ENCODE measurements at places on chromosomes 12 and 14.
A peak's percentile ranks its signal among the peaks of the same experiment; 100 is the strongest.

- no peak for DNase-seq
Measured at GRCh38 chr14:37546621-37547447, 48.2 kb downstream of the FOXA1 start.

- no peak for DNase-seq
Measured at GRCh38 chr14:92215579-92215978, 93.8 kb downstream of the CPSF2 start.

DNA sequence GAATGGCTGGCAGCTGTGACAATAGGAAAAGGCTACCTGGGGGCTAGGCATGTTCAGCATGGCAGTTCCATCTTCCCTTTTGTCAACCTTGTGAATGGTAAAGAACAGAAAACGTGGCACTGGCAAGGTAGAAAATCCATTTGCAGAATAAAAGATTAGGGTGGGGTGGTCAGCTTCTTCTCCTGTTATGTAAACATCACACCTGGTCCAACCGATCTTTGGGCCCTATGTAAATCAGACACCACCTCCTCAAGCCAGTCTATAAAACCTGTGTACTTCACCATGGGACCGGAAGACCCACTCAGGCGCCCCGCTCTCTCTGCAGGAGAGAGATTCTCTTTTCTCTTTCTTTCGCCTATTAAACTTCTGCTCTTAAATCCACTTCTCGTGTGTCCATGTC, 19.6 kb upstream of the TMEM30B start:
- DNase-seq = no peak

- no peak for DNase-seq
Measured at GRCh38 chr14:29503903-29504302, 423.7 kb downstream of the PRKD1 start.

DNA sequence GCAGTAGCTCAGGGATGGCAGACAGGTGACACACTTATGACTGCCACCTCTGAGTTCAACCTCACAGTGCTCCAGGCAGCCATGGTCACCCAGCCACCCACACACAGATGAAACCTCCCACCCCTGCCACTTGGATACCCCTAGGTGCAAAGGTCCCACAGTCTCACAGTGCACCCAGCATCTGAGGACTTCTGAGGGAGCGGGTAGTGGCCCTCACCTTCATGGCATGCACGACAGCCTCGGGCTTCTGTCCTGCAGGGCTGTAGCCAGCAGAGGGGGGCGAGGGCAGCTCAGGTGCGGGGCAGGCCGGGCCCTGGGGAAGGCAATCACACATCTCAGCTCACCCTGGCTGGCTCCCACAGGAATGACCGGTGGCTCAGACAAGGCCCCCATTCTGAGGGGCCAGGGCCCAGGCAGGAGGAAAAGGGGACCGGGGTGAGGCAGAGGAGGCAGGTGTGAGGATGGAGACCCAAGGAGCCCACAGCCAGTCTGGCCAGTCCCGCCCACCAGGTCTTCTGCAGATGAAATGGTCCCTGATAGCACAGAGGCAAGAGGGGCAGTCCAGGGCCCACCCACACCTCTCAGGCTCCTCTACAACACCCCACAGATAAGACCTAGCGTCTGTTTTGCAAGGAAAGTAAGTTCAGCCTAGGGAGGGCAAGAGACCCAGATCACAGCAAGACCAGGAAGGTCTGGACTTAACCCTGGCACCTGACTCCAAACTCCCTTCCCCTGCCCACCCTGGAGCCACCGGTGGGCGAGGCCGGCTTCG, 35.8 kb downstream of the CCNK start:
- DNase-seq = no peak

DNA sequence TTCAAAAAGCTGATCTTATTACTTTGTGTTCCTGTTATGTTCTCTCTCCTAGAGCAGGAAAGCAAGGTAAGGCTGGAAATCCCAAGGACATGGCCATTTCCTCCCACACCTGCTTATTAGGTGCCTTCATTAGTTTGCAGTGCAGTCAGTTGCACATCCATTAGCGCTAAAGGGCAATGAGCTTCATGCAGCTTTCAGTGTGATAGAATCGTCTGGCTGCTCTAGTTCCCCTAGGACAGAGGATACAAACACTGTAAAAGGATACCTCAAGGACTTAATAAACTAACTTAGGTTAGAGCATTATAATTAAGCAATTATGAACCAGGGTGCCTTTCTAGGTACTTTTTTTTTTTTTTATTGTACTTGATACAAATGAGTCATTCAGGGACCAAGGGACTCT, 21.1 kb downstream of the TMEM117 start:
- no peak for DNase-seq

DNA sequence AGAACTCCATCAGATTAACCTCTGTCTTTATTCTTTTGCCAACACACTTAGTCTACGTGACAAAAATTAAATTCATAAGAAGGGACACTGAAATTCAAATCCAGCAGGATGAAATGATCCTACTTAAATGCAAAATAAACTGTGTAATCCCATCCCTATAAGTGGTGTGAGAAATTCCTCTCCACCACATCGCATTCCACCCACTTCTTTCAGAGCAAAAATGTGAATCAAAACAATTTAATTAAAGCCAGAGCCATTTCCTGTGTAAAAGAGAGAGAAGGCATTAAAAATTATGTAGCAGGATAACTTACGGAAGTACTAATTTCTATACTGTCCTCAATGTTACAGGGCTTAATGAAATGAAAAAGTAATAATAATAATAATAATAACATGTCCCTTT, 844.3 kb downstream of the GALC start:
- no peak for DNase-seq

- DNase-seq = no peak
Measured at GRCh38 chr14:63662776-63663175, 21.1 kb upstream of the WDR89 start.

DNA sequence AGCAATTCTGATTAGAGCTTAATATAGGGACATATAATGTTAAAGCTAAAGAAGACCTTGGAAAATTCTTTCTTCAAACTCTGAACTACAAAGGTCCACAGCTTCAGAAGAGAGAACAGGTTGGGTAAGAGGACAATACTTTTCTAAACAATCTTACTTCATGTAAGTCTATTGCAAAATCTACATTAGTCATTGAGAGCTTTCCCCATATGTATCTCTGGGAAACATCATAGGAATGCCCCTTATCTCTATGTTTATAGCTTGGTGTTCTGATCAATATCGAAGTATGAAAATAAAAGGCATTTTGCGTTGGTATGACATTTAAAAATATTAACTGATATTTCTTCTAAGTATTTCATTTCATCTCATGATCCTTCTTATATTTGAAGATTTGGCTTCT, 962.6 kb downstream of the AACS start:
- no peak for DNase-seq

- DNase-seq = peak; percentile 7
Measured at GRCh38 chr12:127677537-127678131, 589.3 kb upstream of the TMEM132C start.

- DNase-seq = no peak
Measured at GRCh38 chr12:50901685-50902113, 50.6 kb upstream of the HIGD1C start.

- no peak for DNase-seq
Measured at GRCh38 chr14:68286667-68287066, 467.1 kb downstream of the RAD51B start.

- no peak for DNase-seq
Measured at GRCh38 chr12:89264837-89265236, 87.5 kb downstream of the DUSP6 start.

GRCh38 chr12:102722147-102722546, 194.9 kb downstream of the PAH start:
- no peak for DNase-seq

- no peak for DNase-seq
Measured at GRCh38 chr12:12138203-12139154, 67.7 kb downstream of the BCL2L14 start.

DNA sequence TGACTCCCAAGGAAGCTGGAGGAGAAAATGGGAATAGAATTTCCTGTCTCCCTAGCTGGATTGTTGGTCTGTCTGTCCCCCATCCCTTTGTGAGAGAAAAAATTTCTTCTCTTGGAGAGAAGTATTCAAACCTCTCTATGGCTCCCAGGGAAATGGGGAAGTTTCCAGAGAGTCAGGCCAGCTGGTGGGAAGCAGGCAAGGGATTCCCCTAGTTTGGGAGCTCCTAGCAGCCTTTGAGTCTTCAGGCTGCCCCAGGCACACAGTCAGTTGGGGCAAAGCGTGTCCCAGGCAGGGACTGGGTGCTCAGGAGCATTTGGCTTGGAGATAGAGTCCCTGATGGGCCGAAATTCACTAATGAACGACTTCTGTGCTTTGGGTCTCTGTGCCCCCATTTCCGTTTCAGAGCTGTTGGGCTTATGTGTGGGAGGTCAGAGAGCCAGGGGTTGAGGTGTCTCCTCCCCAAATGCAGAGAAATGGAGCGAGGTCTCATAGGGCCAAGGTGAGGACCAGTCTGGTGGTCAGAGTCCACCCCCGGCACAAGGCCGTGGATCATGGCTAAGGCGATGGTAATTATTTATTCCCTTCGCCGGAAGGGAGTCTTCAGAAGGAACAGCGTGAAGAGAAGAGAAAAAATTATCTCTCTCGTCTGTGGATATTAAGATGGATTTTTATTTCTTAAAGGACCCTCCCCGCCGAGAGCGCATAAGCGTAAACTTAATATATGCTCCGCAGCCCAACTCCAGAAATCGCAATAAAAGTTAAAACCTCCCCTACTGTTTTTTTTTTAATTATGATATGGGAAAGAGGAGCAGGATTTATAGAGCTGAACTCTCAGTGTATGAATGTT, 6.6 kb upstream of the HOXC9 start:
- DNase-seq = no peak

GRCh38 chr12:86663716-86664115, 407.5 kb upstream of the MGAT4C start:
- no peak for DNase-seq

DNA sequence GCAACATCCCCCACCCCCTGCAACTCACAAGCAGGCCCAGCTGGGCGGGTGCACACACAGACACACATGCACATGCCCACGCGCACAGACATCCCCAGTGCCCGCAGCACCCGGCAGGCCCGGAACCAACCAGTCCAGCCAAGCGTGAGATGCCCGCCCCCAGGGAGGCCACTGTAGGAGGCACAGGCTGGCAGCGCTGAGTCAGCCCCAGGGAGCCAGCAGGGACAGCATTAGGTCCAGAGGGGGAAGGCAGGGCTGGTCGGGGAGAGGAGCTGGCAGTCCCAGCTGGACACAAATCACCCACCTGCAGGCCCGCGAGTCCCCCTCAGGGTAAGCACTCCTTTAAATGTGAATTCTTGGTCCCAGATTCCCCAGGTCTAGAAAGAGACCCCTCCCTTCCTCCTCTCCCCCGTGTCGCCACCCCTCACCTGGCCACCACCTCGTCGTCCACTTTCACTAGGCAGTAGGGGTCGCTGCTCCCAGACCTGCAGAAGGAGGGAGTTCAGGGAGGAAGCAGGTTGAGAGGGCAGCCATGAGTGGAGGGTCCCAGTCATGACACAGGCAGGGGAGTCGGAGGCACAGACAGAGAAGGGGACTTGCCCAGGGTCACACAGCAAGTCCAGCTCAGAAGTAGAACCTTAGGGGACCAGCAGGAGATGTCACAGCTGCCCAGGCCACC, 5.0 kb downstream of the RASAL1 start:
- DNase-seq = no peak

- DNase-seq = no peak
Measured at GRCh38 chr12:62692884-62693283, 226.3 kb downstream of the MON2 start.

DNA sequence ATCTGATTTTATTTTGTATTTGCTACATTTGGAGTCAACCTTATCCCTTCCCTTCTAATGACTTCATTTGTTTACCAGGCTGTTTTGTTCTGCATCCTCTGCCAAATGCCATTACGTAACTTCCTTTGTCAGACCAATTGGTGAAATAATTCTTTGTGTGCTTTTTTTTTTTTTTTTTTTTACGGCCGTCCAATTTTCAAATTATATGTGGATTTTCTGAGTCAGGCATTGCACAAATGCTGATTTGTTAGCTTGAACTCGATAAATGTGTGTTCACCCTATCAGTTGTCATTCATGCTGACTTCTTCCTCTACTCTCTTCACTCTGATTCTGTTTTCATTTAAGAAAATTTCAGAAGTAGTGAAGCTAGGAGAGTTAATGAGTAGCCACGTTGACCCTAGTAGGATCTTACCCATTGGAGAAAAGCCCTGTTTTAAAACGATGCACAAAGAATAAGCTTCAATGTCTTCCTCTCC, 386.2 kb downstream of the DIO2 start:
- no peak for DNase-seq

- DNase-seq = no peak
Measured at GRCh38 chr12:46382408-46382963, 9.9 kb upstream of the SLC38A2 start.

GRCh38 chr14:100160534-100160916, 1.1 kb upstream of the DEGS2 start:
- DNase-seq = no peak

DNA sequence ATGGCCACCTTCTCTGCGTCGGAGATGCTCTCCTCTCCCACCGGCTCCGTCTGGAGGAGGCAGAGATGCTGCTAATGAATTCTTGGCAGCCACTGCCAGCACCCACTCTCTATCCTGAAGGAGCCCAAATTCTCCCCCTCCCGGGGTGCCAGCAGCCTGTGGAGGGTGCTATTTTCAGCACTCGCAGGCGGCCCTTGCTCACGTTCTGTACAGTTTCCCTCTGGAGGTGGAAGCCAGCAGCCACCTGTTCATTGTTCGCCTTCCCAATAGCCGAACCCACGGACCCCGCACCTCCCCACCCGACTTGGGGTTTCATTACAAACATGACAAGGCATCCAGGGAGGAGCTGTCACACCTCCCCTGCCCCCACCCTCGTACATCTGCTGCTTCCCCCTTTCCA, 27.8 kb downstream of the SNRNP35 start:
- no peak for DNase-seq

- no peak for DNase-seq
Measured at GRCh38 chr12:74917743-74918142, 291.9 kb downstream of the KCNC2 start.

DNA sequence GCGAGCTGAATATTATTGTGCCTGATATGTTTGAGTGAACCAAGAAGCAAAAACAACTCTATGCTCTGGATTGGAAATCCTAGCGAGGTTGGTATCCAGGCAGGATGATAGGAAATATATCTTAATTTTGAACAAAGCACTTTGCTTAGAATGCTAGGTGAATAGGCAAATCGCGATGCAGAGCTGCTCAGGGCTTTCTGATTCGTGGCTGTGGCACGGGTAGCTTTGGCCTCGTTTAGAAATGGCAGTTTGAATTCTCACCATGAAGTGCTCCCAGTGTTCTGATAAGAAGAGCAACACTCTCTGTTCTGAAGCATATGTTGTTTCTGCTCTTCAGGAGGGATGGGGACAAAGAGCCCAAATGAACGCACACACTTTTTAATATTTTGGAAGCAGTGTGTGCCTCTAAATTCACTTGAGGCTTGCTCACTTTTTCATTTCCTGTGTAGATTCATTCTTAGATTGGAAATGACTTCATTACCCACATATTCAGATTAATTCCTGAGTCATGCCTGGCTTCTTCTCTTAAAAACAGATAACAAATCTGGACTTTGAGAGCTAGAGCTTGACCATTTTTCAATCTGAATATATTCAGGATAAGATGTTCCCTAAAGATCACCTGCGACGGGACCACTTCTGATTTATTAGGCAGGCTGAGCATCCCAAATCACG, 200.9 kb downstream of the RPAP3 start:
- no peak for DNase-seq
